ENCODE measurements at places on chromosomes 12 and 14.
A peak's percentile ranks its signal among the peaks of the same experiment; 100 is the strongest.

GRCh38 chr14:105080161-105080560 is 14.9 kb upstream of the GPR132 start:
- no peak for DNase-seq

GRCh38 chr12:121626087-121626852 is at the start of gene ORAI1:
Gene ORAI1, plus strand, starts transcription at chr12:121626530.
- DNase-seq, result peak; percentile 31

DNA sequence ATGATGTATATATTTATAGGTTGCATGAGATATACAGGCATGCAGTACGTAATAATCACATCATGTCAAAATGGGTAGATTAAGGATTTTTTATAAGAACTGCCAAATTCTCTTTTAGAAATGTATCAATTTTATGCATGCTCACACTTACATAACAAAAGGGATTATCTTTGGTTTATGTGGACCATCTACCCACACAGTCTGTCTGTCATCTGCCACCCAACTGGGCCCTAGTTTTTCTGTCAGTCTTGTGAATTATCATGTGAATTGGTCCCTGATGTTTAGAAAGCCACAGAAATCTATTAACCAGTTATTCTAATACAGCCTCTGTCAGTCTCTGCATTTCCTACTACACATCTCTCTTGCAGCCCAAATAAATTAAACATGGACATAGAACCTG is 133.4 kb downstream of the ACSS3 start:
- DNase-seq, result no peak

DNA sequence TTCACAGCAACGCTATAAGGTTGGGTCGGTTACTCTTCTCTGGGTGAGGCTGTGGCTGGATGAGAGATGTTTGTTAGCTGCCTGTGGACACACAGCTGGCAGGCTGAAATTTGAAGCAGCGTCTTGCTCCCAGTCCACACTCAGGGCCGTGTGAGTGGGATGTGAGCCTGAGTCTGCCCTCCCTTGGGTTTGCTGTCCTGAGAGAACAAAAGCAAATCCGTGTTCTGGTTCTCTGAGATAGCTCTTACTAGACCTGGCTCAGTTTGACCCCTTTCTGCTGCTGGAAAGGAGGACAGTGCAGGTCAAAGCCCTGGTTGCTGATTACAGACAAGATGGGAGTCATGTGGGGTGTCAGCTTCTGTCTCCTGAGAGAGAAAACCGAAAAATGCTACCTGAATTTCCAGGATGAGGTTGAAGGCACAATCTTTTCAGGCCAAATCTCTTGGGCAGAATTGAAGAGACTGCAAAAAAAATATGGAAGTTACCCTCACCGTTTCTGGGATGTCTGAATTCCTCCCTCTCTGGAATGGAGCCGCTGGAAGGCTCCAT is 270.8 kb downstream of the ZFP36L1 start:
- DNase-seq, result no peak

DNA sequence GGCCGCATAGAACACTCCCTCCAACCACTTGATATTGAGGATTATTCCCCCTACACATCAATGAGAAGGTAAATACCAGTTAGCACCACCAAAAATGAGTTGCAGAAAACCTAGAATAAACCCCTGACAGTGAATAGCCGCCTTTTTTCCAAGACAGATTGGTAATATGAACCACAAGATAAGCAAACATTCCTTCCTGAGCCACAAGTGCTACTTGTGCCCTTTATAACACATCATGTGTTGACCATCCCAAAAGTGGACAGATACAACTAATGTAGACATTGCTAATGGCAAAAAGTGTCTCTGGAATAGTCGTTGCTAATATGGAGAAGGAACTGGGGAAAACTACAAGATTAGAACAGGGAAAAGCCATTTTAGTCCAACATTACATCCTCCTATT is 17.2 kb downstream of the NOXRED1 start:
- no peak for DNase-seq

DNA sequence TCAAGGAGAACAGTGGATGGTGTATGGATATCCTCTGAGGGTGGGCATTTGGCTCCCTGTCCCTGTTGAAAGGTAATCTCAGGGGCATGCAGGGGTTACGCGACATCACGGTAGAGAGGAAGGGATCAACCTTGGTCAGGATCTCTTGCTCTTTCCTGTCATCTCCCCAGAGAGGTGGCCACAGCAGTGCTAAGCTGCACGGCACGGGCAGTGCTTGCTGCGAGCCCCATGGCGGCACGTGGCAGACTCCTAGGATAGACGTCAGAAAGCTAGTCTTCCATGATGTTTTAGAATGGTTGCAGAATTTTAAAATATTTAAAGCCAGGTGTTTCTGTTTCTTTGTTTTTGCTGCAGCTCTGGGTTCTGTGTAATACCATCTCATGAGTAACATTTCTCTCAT is 41.0 kb downstream of the DYNC1H1 start:
- no peak for DNase-seq

GRCh38 chr14:103597623-103598377 is 31.2 kb upstream of the KLC1 start:
- DNase-seq, result no peak

DNA sequence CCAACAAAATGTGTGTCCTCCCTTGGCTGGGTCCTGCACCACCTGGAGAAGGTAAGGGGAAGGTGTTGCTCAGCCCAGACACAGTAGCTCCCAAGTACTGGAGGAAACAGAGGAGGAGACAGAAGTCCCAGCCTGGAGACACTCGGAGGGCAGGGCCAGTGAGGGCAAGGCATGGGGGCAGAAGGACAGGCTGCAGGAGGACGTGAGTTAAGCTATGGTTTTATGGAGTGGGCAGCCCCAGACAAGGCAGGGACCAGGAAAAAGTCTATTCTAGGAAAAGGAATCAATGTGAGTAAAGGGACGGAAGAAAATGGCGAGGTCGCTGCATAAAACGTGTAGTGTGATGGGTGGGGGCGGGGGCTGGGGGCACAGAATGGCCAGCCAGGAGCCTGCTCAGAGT is 210.1 kb upstream of the DIO3 start:
- no peak for DNase-seq

GRCh38 chr12:47141459-47141858 is 61.7 kb upstream of the AMIGO2 start:
- no peak for DNase-seq

DNA sequence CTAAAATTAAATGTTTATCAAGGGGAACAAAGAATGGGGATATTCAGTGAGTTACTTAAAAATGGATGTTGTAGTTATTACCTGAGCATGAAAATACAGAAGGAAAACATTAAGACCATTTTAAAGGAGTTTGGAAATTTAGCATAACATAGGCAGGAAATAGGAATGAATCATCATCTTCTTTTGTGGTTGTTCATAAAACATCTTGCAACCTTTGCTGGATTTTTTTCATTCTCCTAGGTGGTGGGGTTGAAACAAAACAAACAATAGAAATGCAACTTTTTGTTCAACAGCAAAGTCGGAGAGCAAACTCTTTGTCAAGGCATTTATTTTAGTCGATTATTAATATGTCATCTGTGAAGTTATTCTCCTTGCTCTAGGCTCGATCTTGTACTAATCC is 275.1 kb downstream of the IPO8 start:
- no peak for DNase-seq

GRCh38 chr12:129997239-129997638 is 93.4 kb upstream of the TMEM132D start:
- no peak for DNase-seq

DNA sequence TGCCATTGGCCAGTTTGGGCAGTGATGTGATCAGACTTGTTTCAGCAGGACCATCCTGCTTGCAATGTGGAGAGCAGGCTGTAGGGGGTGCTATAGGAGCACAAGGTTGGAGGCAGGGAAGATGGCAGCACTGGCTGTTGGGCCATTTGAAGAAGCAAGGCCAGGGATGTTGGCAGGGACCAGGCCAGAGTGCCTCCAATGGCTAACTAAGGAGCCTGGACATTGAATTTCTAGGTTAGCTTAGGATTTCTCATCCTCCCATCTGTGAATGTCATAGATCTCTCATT is 23.5 kb downstream of the FGF23 start:
- DNase-seq, result no peak

GRCh38 chr12:28872654-28873268 is 276.3 kb upstream of the FAR2 start:
- DNase-seq, result no peak

GRCh38 chr14:23382731-23383440 is 6.0 kb downstream of the CMTM5 start:
- no peak for DNase-seq

- DNase-seq, result no peak
Measured at GRCh38 chr14:40218282-40218941, 786.2 kb upstream of the FBXO33 start.

DNA sequence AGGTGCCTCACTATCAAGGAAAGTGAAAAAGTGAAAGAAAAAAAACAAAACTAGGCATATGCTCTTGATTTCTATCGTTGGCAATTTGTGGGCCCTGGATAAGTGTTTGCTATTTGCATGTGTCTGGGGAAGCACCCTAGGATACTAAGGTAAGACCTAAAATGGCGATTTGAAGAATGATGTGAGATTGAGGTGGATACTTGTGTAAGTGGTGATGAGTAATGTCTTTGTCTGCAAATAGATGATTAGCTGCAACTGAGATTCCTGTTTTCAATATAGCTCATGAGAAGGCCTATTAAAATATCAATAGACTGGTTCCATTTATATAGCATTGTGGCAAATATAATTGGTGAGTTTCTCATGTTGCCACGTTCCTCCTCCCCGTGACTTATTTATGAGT is 261.7 kb downstream of the NEDD1 start:
- DNase-seq, result no peak

DNA sequence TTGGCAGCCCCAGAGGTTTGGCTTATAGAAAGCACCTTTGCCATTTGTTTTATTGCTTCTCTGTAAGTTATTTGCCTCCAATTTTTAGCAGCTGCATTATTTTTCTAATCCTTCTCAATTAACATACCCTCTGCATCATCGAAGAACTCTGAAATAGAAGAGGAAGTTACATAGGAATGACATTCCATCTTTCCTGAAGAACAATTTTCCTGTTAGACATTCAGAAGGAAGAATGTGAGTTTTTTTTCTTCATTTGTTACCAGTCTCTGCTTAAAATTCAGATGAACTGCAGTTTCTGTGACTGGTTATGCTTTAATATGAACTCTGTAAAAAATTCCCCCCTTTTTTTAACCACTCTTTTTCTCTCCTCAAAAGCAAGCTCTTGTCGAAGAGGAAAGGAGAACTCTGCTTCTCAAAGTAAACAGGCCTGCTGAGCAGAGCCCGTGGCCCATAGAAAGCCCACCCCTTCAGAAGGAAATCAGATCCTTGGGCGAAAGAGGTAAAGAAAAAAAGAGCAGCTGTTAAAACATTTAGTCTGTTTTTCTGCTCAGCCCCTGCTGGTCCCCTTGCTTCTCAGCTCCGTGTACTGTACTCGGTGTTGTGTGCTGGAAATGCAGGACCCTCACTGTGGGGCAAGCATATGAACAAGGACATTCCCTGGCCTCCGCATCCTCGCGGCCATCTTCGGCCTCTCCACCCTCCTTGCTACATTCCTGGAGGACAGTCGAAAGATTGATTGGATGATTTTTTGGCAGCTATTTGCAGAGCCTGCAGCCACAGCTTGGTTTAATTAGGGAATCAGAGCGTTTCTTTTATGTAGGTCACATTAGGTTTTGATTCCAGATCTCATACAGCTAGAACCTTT is 164.4 kb upstream of the LRIG3 start:
- no peak for DNase-seq

- no peak for DNase-seq
Measured at GRCh38 chr14:50798048-50798421, 32.9 kb downstream of the NIN start.

- no peak for DNase-seq
Measured at GRCh38 chr14:60092526-60092920, 800 bp downstream of the PCNX4 start.

- DNase-seq, result no peak
Measured at GRCh38 chr12:53450936-53451335, 966 bp upstream of the PCBP2 start.

DNA sequence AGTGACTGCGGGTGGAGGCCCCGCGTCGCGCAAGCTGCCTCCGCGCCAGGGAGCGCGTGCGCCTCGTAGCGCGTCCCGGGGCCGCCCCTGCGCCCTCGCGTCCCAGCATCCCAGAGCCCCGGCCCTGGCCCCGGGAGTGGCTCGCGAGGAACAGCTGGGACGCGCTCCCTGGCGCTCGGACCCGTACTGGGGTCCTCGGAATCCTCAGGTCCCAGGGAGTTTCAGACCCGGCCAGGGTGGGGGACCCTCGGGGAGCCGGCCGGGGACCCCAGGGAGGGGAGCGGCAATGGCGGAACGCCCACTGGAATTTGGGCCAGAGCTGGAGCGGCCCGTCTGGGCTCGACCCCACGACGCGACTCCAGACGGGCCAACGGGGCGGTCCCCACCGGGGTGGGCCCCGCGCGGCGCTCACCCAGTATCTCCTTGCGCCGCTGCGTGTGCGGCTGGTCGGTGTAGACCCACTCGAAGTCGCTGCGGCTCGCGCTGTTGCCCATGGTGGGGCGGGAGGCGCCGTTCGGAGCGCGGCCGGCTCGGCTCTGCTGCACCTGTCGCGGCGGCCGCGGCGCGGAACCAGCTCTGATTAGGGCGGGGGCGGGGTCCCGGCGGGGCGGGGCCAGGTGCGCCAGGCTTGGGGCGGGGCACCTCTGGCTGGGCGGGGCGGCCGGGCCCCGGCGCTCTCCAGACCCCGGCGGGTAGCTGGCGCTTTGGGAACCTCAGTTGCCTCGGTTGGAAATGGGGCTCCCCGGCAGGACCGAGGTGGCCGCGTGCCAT is at the start of gene DEGS2:
Gene DEGS2 (minus strand): TSS at position 552 of the 771 bp plus-strand sequence. CDS start 58 bp downstream, at position 494.
- no peak for DNase-seq

DNA sequence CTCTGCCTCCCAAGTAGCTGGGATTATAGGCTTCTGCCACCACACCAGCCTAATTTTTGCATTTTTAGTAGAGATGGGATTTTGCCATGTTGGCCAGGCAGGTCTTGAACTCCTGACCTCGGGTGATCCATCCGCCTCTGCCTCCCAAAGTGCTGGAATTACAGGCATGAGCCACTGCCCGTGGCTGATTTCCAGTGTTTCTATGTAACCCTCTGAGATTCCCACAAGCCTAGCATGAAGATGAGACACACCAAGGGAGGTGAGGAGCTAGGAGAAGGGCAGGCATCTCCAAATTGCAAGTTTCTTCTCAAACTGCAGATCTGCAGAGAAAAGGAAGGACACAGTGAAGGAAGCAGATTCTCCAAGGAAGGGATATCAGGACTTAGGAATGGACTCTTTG is 125.0 kb downstream of the CACNA1C start:
- no peak for DNase-seq

GRCh38 chr14:95174184-95174792 is 17.0 kb upstream of the DICER1 start:
- DNase-seq, result no peak

- no peak for DNase-seq
Measured at GRCh38 chr14:53526200-53526599, 373.1 kb upstream of the DDHD1 start.

All from SIG-M5 (cell line).